ENCODE measurements at places on chromosomes 2 and 18.
A peak's percentile ranks its signal among the peaks of the same experiment; 100 is the strongest.

- no peak for DNase-seq
These were observed 73.8 kb downstream of the TANC1 start for GRCh38 chr2:159042115-159042850.

- no peak for DNase-seq
These were observed 56.2 kb downstream of the DDX1 start for GRCh38 chr2:15647622-15648590.

DNA sequence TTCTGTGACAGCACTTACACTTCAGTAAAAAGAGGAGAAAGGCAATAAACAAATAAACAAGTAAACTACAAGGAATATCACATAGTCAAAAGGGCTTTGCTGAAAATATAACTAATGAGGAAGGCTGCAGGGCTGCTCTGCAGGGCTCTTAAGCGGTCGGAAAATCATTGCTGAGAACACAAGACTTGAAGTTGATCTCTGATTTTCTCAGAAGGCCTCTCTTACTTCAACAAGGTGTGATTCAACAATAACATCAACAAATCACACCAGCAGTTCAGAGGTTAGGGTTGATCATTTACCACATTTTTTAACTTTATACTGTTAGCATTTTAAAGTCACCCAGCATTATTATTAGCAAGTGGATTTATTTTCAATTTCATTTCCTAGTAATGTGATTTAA, 215.6 kb downstream of the ARHGAP15 start:
- no peak for DNase-seq

DNA sequence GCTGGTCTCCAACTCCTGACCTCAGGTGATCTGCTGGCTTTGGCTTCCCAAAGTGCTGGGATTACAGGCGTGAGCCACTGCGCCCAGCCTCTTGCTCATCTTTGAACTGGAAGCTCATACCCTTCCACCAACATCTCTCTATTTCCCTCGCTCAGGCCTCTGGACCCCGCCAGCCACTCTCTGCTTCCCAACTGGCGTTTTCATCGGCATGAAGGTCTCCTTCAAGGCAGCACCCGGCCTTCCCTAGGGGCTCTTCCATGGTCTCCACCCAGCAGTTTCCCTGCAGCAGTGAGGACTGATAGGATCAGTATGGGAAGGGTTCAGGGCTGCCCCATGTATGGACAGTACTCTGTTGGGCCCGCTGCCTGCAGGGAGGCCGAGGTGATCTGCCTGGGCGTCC, 65.8 kb upstream of the HS6ST1 start:
- no peak for DNase-seq

DNA sequence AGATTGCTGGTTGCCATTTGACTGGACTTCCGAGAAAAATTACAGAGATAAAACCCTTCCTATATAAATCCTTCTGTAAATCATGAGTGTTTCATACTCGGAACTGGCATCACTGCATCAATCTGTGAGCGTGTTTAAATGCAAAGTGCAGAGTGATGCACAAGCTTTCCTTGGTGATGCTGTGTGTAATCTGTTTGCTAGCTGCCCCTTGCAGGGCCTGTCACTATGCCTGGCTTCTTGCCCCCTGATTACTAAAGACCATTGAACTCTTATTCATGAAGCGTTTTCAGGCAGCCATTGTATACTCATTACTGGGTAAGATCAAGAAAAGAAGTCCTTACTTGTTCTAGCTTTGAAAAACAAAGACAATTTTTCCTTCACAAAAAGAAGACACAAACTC, 266.9 kb upstream of the FANCL start:
- no peak for DNase-seq

GRCh38 chr2:74097574-74097973, 50.1 kb downstream of the BOLA3 start:
- DNase-seq: no peak

- no peak for DNase-seq
These were observed 2.2 kb upstream of the NXPH2 start for GRCh38 chr2:138782383-138782782.

- DNase-seq: no peak
These were observed 206.9 kb upstream of the FAM98A start for GRCh38 chr2:33806041-33806440.

DNA sequence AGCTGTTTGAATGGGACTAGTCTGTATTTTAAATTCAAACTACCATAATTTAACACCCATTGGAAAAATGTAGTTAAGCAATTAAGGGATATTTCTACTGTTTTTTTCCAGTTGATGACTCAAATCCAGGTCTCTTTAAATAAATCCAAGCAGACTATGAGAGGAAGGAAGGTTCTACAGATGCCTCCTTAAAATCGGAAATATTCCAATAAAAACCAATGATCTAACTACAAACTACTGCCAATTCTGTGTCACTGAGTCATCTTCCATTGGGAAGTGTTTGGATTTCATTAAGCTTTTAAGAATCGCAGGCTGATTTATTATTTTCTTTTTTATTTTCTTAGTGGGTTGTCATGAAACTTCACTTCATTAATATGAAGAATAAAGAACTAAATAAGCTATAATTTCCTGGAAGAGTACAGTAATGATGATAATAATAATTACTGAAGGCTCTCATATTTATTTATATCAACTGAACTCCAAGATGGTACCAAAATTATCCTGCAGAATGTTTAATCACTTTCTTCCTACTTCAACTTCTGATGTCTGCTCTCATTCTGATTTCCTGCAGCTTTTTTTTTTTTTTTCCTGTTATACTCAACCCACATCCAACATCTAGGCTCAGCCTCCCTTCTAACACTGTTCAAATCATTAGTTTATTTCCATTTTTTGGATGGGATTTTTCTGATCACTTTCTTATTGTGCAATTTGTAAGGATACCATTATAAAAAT, 166.3 kb upstream of the FN1 start:
- no peak for DNase-seq

GRCh38 chr18:44924785-44925499, 244.3 kb downstream of the SETBP1 start:
- DNase-seq: no peak

- DNase-seq: no peak
These were observed 744.9 kb downstream of the ERBB4 start for GRCh38 chr2:211793690-211794089.

DNA sequence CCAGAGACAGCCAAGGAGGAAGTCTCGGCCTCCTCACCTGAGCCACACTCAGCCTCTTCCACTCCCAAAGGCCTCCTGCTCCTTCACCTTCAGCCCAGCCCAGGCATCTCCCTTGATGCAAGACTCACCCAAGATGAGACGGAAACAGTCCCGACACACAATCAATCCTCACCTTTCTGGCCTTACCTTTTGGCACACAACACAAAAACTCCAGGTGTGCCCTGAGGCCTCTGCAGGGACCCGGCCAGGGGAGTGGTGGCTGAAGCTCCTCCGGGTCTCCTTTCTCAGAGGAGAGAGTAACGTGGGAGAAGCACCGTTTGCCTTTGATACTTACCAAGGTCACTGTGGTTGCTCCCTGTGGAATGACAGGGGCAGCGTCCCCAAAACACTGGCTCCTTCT, 23.8 kb upstream of the EFHD1 start:
- DNase-seq: no peak

GRCh38 chr2:204027091-204027490, 90.5 kb downstream of the ICOS start:
- no peak for DNase-seq

- DNase-seq: peak; percentile 52
These were observed 583.6 kb downstream of the IRS1 start for GRCh38 chr2:226215902-226216503.

- DNase-seq: no peak
These were observed 6.6 kb downstream of the RPS7 start for GRCh38 chr2:3581367-3582262.

GRCh38 chr18:3044931-3045698, 32.2 kb upstream of the LPIN2 start:
- DNase-seq: no peak

DNA sequence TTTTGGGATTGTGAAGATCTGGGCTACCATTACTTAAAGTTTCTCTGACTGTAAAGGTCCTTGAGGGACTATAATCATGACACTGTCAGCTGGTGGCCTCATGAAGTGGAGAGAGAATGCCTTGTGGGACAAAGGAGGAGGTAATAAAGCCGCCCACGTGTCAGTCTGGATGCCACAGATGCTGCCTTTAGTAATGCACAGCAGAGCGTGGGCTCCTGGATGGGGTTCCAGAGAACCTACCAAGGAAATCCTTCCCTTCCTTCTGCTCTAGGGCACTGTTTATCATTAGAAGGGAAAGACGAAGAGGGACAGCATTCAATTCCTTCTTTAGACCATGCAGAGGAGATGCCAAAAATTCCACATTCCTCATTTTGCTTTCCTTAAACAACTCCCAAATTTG, 63.5 kb downstream of the COL5A2 start:
- no peak for DNase-seq

GRCh38 chr18:12645751-12646203, 12.1 kb downstream of the SPIRE1 start:
- DNase-seq: no peak

- no peak for DNase-seq
These were observed 59.3 kb upstream of the CCDC68 start for GRCh38 chr18:55018602-55019001.

DNA sequence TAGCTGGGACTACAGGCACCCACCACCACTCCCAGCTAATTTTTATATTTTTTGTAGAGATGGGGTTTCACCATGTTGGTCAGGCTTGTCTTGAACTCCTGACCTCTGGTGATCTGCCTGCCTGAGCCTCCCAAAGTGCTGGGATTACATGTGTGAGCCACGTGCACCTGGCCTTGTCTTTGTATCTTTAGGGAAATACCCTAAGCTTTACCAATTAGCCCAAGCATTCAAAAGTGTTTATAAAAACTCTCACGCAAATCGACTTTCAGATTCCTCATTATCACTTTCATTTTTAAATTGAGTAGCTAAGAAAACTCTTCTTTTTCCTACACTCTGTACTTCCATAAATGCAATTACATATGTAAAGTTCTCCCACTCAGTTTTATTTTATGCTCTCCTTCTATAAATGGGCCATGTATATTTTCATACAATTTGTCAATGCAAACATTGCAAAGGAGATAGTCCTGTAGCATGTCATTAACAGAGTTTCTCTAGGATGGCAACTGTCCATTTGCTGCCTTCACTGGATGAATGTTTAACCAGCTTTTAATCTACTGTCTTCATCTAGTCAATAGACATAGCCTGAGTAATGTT, 326.2 kb upstream of the LRATD1 start:
- DNase-seq: no peak

DNA sequence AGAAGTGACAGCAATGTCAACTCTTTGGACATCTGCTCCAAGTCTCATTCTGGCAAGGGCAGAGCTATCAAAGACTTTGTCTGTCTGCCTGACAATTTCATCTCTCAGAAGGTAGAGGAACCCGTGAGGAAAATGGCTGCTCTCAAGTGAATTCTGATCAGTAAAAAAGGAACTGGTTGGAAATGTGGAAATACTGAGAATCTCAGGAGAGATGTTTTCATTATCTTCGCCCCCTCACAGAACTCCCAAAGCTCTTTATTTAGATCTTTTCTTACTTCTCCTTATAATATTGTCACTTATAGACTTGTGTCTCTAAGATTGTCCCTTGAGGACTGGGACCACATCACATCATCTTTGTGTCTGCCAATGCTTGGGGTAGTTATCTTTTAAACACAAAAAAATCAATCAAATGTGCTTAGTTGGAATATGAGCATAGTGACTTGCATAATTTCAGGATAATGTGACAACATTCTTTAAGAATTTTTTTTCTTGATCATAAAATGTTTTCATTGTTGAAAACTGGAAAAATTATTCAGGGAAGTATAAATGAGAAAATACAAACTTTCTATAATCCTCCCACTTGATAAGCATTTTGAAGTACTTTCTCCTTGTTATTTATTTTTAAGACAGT, 68.2 kb upstream of the ITGB6 start:
- no peak for DNase-seq

DNA sequence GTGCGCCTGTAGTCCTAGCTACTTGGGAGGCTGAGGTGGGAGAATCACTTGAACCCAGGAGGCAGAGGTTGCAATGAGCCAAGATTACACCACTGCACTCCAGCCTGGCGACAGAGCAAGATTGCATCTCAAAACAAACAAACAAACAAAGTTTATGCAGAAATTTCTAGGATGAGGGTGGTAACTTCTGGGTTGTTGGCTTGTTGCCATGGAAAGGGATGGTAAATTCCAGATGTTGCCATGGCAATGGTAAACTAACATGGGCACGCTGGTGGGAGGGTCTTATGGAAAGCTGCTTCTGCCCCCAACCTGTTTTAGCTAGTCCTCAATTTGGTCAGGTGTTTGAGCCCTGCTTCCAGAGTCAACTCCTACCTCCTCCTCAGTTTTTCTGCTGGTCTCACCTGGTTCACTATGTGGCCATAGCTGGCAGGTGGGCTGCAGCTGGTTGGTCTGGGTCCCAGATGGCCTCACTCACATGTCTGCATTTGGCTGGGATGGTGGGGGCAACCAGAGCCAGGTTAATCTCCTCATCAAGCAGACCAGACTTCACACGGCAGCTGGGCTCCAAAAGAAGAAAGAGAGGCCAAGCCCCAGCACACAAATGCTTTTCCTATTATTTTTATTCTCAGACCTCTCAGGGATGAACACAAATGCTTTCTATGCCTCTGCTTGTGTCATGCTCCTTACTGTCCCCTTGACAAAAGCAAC, 26.6 kb upstream of the TEX44 start:
- DNase-seq: no peak

GRCh38 chr2:131590896-131591295, 63.2 kb downstream of the CCDC74A start:
- no peak for DNase-seq

DNA sequence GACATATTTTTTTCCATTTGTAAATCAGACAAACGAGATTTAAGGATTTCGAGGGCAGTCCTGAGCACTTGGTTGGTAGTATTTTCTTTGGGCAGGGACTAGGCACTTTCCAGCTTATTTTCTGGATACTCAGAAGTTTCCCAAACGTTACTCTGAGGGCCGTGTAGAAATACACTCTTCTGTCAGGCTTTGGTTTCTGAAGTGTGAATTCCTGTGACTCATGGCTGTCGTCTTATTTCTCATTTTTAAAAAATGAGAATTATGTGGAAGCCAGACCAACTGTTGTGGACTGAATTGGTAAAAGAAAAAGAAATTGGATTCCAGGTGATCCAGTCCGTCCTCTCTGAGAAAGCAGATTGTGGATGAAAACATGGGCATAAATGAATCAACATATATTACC, 658.6 kb upstream of the FANCL start:
- no peak for DNase-seq

DNA sequence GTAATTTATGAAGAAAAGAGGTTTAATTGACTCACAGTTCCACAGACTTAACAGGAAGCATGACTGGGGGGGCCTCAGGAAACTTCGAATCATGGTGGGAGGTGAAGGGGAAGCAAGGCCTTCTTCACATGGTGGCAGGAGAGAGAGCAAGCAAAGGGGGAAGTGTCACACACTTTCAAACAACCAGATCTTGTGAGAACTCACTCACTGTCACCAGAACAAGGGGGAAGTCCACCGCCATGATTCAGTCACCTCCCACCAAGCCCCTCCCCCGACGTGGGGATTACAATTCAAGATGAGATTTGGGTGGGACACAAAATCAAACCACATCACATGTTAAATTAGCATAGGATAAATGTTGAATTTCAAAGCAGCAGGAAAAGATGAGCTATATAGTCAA, 56.2 kb downstream of the STRADB start:
- DNase-seq: no peak

Data from H7 (cell line).